ENCODE measurements at places on chromosomes 1 and 21.

DNA sequence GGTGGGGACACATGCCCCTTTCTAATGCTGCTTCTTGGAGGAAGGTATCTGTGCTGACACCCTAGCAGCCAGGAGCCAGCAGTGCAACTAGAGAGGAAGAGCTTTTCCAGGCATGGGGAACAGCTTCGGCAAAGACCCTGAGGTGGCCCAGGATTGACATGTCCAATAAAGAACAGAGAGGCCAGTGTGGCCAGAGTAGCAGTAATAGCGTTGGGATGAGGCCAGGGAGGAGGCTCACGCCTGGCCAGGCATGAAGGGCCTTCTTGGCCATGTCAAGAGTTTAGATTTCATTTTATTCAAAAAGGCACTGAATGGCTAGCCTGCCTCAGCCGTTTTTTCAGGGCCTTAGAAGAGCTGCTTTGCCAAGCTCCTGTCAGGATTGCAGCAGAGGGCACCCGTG lies 16.3 kb upstream of the ADAMTSL4 start:
- H3K27me3 ChIP-seq: no peaks in the 10 kb centered on the region
- no peak overlapping the region for H3K4me3 ChIP-seq
- H3K4me1 ChIP-seq: peaks cover 63% of the 10 kb centered on the region
- DNase-seq: no peak
- H3K36me3 ChIP-seq: no peaks in the 10 kb centered on the region

DNA sequence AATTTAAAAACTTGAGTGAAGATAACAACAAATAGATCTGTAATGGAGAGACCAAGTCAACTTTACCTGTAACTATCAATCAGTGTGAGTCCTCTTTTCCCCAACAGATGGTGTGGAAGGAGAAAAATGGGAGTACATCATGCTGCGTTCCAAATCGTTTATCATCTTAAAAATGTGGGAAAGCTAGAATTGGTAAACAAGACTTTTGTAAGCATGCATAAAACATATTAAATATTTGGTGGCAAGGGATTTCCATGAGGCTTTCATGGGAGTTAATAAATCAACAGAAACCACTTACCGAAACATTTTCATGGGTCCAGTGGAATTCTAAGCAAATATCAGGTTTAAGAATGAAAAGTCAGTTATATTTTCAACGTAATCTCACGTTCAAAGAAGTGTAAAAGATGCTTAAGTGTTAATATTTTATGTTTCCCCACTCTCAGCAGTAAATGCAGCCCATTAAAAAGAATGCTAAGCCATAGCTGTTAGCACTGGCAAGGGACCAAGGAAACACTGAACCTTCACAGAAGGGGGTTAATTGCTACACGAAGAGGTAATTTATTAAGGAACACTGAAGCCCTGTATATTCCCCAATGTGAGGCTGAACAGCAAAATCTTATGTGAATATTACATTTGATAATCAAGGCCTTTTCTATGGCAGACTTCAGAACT lies 117.0 kb downstream of the ZC3H11B start:
- DNase-seq: no peak
- no peaks in the 10 kb centered on the region for H3K27me3 ChIP-seq
- H3K27ac ChIP-seq: no peak overlapping the region

DNA sequence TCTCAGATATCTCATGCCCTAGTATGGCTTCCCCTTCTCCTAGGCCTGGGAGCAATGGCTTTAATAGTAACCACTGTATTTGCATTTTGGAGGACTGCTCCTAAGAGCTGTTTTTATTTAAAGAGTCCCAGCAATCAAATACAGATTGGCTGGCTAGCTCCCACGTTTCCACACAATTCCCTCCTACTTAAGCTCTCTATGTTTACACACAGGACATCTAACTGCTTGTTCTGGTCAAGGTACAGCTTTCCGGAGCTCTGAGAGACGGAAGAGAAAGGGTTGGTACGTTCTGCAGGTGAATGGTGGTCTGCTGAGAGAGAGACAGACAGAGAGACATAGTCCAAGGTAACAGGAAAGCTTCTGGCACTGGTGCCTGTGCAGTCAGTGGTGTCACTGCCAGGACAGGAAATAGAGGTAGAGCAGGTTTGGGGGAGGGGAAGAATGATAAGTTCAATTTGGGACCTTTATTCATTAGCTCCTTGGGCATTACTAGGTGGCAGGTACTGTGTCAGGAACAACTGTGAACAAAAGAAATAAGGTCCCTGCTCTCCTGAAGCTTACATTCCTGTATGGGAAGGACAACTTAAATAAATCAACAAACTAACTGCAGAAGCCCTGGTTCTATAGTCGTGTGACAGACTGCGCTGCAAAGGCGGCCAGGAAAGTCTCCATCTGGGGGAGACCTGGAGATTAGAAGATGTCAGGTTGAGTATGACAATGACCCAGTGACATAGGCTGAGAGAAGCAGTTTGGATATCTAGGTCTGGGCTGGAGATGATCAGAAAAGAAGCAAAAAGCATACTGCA lies 1.2 kb upstream of the SLC25A33 start:
- DNase-seq: no peak
- no peaks in the 10 kb centered on the region for H3K36me3 ChIP-seq
- no peaks in the 10 kb centered on the region for H3K27me3 ChIP-seq

DNA sequence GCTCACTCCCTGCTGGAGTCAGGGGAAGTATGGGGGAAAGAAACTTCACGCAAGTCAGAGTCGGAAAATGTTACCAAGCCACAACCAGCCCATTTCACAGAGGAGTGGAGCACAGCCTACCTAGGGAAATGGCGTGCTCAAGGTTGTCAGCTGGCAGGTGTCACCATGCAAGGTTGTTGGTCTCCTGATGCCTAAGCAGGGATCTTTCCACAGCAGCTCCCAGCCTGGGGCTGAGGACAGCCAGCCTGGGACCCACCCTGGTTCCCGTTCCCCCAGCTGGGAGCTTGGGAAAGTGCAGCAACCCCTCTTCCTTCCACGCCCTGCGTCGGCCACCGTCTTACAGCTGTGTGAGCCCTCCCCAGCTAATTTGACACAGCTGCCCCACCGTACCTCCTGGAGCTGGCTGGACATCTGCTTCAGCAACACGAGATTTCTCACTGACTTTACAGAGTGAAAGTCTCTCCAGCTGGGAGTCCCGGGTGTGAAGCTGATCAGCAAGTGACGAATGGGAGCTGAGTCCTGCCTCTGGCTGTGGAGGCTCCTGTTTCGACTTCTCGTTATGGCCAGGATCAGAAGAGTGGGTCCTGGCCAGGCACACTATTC lies 224.6 kb upstream of the RAB4A start:
- peaks cover 5% of the 10 kb centered on the region for H3K27me3 ChIP-seq
- no peak overlapping the region for H3K27ac ChIP-seq
- no peak for DNase-seq
- H3K36me3 ChIP-seq: no peaks in the 10 kb centered on the region
- no peak overlapping the region for H3K4me3 ChIP-seq

- H3K4me3 ChIP-seq: no peak overlapping the region
- no peaks in the 10 kb centered on the region for H3K27me3 ChIP-seq
- no peaks in the 10 kb centered on the region for H3K4me1 ChIP-seq
- no peak for DNase-seq
- H3K36me3 ChIP-seq: peaks cover 33% of the 10 kb centered on the region
Observed at GRCh38 chr1:151811181-151811580, 6.0 kb upstream of the LINGO4 start.

- no peaks in the 10 kb centered on the region for H3K4me1 ChIP-seq
- no peak overlapping the region for H3K4me3 ChIP-seq
- no peaks in the 10 kb centered on the region for H3K36me3 ChIP-seq
- DNase-seq: no peak
- no peak overlapping the region for H3K27ac ChIP-seq
- H3K27me3 ChIP-seq: no peaks in the 10 kb centered on the region
Observed at GRCh38 chr1:17736625-17737024, 18.5 kb upstream of the ACTL8 start.

- no peak for DNase-seq
- no peaks in the 10 kb centered on the region for H3K36me3 ChIP-seq
- no peak overlapping the region for H3K27ac ChIP-seq
Observed at GRCh38 chr1:46087891-46088290, 44.5 kb downstream of the PIK3R3 start.

DNA sequence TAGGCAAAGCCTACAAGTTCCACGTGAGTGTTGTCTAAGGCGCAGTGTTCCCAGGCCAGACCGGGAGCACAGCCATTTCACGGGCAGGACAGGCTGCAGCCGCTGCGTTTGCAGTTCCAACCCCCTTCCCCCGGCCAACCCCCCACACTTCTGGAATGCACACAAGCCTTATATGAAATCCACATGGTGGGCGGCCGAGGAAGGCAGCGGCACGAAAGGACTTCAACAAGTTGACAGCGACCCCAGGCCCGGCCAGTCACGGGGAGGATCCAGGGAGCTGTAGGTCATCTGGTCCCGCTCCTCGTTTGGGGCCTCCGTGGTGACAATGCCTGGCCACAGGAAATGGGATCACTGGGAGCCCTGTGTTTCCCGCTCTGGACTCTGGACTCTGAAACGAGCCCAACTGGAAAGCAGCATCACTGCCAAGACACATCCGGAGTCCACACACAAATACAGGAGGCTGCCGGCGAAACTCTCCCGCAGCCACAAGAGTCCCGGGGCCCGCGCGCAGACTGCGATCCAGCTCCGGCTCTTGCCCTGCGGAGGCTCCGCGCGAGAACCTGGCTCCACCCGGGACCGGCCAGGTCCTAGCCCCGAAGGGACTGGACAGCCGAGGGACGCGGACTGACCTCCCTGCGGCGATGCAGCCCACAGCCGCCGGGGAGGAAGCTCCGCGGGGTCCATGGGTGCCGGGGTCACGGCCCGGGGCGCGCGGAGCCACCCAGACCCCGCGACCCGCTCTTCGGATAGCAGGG lies 794 bp downstream of the NID1 start:
- peak overlapping the region; percentile 94 for H3K27ac ChIP-seq
- peak; percentile 91 for DNase-seq
- H3K4me3 ChIP-seq: peak overlapping the region; percentile 74
- H3K36me3 ChIP-seq: no peaks in the 10 kb centered on the region
- H3K27me3 ChIP-seq: no peaks in the 10 kb centered on the region

DNA sequence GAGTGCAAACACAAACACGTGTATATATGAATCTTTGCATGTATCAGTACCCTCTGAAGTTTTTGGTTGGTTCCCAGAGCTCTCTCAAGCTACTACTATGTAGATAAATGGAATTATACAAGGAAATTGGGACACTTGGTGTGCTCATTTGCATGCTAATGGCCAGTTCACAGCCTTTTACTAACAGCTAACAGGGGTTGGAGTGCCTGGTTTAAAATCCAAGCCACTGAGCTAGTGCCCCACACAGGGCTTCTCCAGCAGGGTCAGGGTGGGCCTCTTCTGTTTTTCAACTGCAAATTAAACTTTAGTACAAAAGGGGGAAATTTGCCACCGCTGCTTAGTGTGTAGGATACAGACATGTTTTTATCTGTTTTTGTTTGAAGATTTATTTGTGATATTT lies 121.0 kb downstream of the ATP5PO start:
- no peak for DNase-seq
- H3K36me3 ChIP-seq: peaks cover 16% of the 10 kb centered on the region

GRCh38 chr21:43832648-43833047 lies 32.4 kb upstream of the AGPAT3 start:
- H3K27me3 ChIP-seq: no peaks in the 10 kb centered on the region
- no peak overlapping the region for H3K4me3 ChIP-seq
- no peaks in the 10 kb centered on the region for H3K4me1 ChIP-seq
- no peak for DNase-seq
- H3K27ac ChIP-seq: no peak overlapping the region

DNA sequence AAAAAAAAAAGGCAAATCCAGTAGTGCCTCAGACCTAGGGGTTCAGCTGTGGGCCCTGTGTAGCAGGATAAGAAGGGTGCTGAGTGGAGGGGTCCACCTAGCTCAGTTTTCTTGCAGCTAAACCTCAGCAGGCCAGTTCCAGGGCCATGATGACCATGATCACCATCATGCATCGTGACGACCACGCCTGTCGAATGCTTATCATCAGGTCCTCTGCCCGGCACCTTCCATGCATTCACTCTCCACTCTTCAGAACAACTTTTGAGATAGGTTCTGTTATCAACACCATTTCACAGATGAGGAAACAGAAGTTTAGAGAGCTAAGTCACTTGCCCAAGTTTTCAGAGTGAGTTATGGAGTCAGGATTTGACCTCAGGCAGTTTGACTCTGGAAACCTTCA lies 54.9 kb downstream of the ACBD3 start:
- H3K27ac ChIP-seq: no peak overlapping the region
- peak; percentile 44 for DNase-seq
- H3K36me3 ChIP-seq: no peaks in the 10 kb centered on the region
- no peaks in the 10 kb centered on the region for H3K27me3 ChIP-seq
- H3K4me1 ChIP-seq: peaks cover 4% of the 10 kb centered on the region

- no peak overlapping the region for H3K27ac ChIP-seq
- H3K4me1 ChIP-seq: no peaks in the 10 kb centered on the region
- H3K27me3 ChIP-seq: no peaks in the 10 kb centered on the region
- no peak overlapping the region for H3K4me3 ChIP-seq
- no peak for DNase-seq
Observed at GRCh38 chr1:239757716-239758115, 334.0 kb upstream of the FMN2 start.

DNA sequence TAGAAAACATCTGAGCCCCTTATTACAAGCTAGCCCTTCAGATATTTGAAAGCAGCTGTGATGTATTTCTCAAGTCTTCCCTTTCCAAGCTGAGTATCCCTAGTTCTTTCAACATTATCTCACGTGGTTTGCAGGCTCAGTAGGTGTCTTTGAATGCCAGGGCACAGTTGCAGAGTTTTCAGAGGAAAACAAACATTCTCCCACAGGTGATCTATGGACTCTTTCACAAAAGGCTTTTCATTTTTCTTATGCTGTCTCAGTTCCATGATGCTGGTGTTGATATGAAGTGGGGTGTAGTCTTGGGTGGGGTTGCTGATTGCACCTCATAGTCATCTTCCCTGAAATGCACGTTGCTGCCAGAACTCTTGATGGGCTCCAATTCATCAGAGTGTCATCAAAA lies 17.3 kb downstream of the CACNA1E start:
- no peak overlapping the region for H3K27ac ChIP-seq
- no peak overlapping the region for H3K4me3 ChIP-seq
- H3K27me3 ChIP-seq: peaks cover 10% of the 10 kb centered on the region
- no peak for DNase-seq

DNA sequence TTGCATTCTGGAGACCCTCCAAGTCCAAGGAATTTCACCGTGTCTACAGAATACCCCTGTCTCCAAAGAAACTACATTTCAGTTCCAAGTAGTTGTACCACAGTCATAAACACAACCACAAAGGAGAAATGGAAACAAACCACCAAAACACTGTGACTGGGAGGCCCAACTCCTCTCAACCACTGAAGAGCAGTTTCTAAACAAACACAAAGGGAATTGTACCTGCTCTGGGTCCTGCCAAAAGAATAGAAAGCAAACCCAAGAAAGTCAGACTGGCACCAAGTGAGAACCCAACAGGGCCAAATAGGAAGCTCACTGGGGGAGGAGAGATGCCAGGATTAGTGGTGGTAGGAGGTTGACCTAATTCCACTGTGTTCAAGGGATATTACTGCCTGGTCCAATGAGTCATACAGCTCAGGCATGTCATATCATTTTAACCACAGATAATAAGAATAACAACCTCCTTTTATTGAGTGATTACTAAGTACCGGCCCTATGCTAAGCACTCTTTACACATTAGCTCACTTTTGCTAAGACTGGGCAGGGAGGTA lies 123.9 kb upstream of the PPP2R5A start:
- no peak overlapping the region for H3K4me3 ChIP-seq
- no peaks in the 10 kb centered on the region for H3K27me3 ChIP-seq
- H3K27ac ChIP-seq: no peak overlapping the region
- no peak for DNase-seq
